ENCODE measurements at places on chromosomes 2 and 18.

DNA sequence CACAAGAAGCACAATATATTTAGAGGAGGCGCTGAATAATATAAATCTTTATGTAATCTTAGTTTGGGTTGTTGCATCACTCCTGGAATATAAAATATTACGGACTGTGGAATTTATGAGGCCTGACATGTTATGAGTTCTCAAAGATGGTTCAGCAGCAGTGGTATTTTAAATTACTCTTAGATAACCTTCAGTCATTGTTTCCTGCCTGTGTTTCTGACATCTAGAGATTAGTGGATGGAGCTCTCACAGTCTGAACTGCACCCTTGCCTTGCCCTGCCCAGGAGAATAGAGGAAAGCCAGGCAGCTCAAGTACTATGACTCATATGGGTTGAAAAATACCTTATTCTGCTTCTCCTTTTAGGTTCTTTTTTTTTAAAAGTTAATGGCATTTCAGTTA is 70.0 kb downstream of the ACSL3 start:
- no peak for DNase-seq

GRCh38 chr2:38748943-38749804 is 2.0 kb downstream of the SRSF7 start:
- DNase-seq = no peak

- DNase-seq = no peak
Observed at GRCh38 chr2:102048465-102048864, 56.7 kb downstream of the IL1R2 start.

DNA sequence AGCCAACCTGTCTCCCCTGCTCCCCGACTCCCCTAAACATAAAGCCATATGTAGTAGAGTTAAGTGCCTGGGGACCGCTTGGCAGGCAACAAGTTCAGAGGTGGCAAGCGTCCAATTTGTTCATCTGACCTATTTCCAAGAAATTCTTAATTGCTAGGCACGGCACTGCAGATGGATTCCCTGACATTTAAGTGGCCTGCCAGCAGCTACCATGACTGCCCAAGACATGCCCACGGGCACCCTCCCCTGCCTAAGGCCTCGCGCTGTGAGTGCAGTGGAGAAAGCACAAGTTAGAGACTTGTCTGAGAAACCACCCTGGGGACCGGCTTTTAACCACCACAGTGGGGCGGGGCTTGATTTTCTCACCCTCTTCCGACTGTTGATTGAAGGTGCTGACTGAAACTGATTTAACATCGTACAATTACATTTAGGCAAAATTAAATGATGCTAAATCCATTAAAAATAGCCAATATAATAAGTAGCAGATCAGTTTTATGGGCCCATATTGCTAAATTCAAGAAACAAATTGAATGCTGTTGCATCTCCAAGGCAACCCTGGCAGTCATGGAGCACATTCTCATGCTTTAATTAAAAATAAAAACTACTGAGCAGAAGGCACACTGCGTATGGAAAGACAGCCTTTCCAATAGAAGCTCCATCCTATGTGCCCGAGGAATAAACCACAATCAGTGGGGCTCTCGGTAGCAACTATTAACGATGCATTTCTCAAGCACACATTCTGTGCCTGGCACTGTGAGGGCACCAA is 163.6 kb upstream of the ACAA2 start:
- DNase-seq = no peak

GRCh38 chr2:535222-535621 is 142.0 kb downstream of the TMEM18 start:
- DNase-seq = no peak

DNA sequence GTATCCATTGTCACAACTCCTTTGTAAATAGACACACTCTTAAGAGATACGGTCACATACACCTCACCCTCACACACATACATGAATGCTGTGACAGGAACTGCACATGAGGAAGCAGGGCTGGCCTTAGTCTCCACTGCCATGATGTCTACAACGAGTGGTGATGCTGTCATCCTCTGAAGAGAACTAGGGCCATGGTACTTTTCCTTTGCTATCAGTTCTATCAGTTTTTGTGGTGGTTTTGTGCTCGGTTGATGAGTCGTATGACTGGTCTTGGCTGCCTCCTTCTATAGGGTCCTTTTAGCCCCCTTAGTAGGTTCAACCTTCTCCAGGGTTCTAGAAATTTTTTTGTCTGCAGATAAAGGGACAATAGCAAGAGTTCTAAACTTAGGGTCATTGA is 66.0 kb downstream of the MYO3B start:
- no peak for DNase-seq

GRCh38 chr2:202140522-202141252 is 67.6 kb downstream of the KIAA2012 start:
- DNase-seq = no peak

DNA sequence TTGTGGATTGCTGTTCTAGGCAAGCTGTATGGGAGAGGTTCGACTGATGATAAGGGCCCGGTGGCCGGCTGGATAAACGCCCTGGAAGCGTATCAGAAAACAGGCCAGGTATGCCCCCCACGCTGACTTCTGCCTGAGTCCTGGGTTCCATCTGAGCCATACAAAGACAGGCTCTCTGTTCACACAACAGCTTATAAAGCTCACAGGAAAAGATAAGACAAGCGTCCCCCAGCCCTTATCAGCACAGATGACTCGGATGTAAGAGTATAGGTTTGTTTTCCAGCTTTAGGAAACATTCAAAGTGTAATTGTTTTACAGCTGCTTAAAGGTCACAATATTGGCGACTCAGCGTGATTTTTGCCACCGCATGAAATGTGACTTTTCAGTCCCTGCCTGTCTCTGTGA is 12.7 kb downstream of the CNDP2 start:
- DNase-seq = peak; percentile 12

GRCh38 chr2:176039375-176039774 is 37.3 kb upstream of the LNPK start:
- no peak for DNase-seq

GRCh38 chr2:239201884-239202283 is 198.9 kb downstream of the HDAC4 start:
- DNase-seq = no peak

DNA sequence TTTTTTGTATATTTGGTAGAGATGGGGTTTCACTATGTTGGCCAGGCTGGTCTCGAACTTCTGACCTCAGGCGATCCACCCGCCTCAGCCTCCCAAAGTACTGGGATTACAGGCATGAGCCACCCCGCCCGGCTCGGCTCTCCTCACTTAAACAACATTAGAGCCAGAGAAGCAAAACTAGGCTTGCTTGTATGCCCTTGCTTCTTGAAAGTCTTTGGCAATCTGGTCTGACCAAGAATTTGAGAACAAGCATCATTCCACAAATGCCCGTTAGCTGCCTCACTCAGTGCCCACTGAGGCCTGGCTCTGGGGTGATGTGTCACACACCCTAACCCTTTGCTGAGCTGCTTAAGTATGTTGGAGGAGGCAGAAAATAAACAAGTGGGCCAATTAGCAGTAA is 33.5 kb downstream of the SOWAHC start:
- DNase-seq = peak; percentile 81

- DNase-seq = no peak
Observed at GRCh38 chr18:22700920-22701319, 232.2 kb upstream of the RBBP8 start.

GRCh38 chr2:12702168-12703121 is 14.3 kb upstream of the TRIB2 start:
- DNase-seq = no peak

DNA sequence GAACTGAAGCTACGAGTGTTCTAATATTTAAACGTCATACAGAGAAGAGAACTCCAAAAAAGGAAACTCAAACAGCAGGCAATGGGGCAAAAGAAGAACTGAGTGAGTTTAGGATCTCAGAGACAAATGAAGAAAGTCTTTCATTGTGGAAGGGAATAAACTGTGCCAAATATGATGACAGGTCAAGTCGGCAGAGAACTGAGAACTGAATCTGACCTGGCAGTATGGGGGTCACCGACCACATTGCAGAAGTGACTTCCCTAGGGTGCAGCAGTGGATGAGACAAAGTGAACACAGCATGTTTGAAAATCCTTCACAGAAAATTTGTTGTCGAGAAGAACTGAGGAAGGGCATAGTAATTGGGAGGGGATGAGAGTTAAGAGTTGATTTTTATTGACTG is 55.9 kb downstream of the TTC21B start:
- DNase-seq = no peak

DNA sequence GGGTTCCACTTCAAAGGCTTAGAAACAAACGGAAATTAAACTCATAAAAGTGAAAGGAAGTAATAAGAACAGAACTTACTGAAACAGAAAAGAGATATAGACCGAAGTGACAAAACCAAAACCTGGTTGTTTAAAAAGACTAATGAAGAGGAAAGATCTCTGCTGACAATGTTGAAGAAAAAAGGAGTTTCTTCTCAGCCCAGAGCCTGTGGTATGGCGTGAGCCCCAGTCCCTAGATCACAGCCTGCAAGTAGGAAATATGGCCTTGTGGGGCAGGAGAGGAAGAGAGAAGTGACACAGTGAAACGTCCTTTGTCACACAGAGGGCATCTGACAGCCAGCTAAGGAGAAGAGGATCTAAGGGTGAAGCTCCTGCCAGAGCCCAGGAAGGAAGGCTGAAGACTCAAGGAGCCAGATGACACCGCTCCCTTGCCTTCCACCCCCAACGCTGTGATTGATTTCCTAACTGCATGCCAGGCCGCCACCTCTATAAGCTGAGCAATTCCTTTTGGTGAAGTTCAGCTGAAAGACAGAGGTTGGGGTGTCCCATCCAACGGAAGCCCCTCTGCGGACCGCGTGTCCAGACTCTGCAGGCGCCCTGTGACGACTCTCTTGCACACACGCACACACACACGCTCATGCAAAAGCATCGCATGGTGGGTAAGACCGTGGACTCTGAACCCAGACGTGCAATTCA is 141.1 kb downstream of the HDAC4 start:
- peak; percentile 65 for DNase-seq

- no peak for DNase-seq
Observed at GRCh38 chr2:46963210-46963609, 47.6 kb upstream of the MCFD2 start.

GRCh38 chr2:85921659-85922058 is 32.9 kb upstream of the ST3GAL5 start:
- DNase-seq = no peak

- DNase-seq = peak; percentile 98
Observed at GRCh38 chr2:219452361-219453317, 18.0 kb downstream of the SPEG start.

- peak; percentile 75 for DNase-seq
Observed at GRCh38 chr18:62717169-62717924, 2.0 kb downstream of the PHLPP1 start.

- DNase-seq = peak; percentile 93
Observed at GRCh38 chr2:126657636-126658318, 1.8 kb downstream of the GYPC start.

- no peak for DNase-seq
Observed at GRCh38 chr18:3511980-3512379, 62.0 kb downstream of the TGIF1 start.

- DNase-seq = no peak
Observed at GRCh38 chr2:120892967-120893667, 157.4 kb downstream of the GLI2 start.

GRCh38 chr2:162768656-162769055 is 69.9 kb downstream of the KCNH7 start:
- DNase-seq = no peak

DNA sequence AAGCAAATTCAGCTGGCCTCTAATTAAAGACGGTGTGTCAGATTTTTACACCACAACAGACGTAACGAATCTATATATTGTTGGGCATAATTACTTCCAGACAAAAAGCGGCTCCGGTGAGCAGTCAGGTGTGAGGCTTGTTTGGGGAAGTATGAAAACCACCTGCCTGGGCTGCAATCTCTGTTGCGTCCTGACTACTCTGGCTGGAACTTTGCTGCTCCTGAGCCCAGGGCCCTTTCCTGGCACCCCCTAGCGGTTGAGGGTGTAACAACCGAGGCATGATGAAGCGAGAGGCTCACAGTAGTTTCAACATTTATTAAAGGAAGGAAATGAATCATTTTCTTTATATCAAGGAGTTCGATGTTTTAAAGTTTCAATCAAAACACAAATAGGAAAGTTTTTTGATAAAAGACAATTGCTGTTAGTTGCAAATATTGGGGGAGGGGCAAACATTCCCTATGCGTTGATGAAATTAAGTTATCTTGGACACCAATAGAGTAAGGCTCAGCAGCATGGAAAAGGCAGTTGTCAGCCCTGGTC is 10.6 kb upstream of the ITGB6 start:
- DNase-seq = no peak

DNA sequence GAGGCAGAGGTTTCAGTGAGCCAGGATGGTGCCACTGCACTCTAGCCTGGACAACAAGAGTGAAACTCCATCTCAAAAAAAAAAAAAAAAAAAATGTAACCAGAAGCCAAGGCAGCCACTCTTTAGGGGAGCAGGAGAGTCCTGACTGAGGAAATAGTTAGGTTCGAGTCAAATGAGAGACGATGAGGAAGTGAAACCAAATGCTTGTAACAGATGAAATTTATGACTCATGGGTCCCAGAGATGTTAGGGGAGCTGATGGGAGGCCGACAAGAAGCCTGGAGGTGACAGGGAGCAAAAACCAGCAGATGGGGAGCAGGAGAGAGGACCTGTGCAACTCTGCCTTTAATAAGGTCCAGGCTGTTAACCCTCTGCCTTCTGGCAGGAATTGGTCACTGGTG is 756.1 kb upstream of the DDX18 start:
- no peak for DNase-seq

DNA sequence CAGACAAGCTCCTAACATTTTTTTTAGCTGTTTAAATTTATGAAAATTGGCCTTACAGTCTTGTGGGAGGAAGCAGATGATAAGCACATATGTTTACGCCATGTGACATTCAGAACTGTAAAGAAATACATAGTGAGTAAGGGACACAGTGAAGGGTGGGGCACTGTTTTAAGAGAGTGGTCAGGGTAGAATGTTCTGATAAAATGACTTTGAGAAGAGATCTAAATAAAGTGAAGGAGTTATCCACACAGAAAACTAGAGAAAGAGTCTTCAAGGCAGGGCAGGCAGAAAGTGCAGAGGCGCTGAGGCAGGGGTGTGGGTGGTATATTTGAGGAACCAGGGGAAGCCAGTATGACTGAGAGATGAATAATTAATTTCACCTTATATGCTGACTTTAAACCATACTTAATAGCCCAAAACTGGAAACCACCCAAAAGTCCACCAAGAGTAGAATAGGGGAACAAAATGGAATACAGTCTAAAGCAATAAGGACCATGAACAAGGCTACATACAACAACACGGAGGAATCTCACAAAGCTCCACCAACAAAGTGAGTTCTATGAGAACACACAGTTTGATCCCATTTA is 8.6 kb downstream of the MREG start:
- no peak for DNase-seq

- no peak for DNase-seq
Observed at GRCh38 chr2:216205486-216205885, 96.3 kb downstream of the XRCC5 start.

DNA sequence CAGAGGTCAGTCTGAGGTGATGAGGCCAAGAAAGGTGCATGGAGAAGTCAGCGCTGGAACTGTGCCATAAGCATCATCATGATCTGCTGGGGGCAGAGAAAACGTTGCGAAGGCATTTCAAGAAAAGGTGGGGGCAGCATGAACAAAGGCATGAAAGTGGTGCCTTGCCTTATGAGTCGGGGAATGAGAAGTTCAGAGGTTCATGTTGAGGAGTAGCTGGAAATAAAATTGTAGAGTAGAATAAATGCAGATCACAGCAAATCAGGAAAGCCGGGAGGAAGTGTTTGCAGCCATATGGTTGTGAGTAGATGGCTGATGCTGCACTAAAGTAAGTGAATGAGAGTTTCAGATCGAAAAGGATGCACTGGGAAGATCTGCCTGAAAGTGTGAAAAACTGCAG is 72.1 kb upstream of the ARL5A start:
- no peak for DNase-seq

Data from coronary artery (tissue), 2 donors.